Muscle of back (tissue), 13 donors: ENCODE measurements at places on chromosomes 7 and 10. TPM values are rescaled to one million over a fixed set of nuclear protein-coding genes. Genes with fewer than 3 reads are reported as not detected.

DNA sequence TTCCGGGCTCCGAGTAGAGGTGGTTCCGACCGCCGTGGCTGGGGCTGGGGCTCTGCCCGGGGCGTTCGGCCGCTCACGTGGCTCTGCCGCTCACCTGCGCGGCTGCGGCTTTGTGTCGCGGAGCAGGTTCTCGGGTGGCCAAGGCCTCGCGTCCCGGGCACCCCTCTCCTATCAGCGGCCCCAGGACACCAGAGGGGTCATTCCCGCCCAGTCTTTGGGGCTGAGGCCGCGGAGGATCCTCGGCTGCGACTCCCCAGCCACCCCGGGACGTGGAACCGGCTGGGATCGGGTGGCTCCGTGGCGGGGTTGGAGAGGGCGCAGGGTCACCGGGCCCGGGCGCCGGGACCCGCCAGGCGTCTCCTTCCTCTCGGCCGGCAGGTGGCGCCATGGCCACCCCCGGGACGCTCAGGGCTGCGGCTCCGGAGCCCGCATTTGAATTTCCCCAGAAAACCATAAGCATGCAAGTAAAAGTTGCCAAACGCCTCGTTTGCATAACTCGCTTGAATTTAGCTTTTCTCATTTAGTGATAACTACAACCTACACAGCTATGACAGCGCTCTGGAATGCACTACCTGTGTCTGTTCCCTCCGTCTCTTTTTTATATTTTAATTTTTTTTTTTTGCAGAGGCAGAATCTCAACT is 1.2 kb downstream of the COL26A1 start:
- peak; percentile 86 for DNase-seq

- no peak for DNase-seq
Observed at GRCh38 chr10:123245264-123245663, 91.1 kb downstream of the BUB3 start.

DNA sequence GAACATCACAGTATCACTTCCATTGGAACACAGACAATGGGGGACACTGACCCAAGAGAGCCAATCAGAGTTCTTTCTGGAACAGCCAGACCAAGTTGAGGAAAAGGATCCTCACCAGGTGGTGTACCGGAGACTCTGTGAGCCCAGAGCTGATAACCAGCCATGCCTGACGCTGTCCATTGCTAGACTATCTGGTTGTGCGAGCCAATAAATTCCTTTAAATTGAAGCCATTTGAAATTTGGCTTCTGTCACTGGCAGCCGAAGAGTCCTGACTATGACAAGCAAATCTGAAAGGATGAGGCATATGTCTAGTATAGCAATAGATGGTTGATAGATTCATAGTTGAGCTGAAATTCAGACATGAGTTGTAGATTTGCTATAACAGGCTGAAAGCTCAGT is 3.1 kb upstream of the LHPP start:
- no peak for DNase-seq

DNA sequence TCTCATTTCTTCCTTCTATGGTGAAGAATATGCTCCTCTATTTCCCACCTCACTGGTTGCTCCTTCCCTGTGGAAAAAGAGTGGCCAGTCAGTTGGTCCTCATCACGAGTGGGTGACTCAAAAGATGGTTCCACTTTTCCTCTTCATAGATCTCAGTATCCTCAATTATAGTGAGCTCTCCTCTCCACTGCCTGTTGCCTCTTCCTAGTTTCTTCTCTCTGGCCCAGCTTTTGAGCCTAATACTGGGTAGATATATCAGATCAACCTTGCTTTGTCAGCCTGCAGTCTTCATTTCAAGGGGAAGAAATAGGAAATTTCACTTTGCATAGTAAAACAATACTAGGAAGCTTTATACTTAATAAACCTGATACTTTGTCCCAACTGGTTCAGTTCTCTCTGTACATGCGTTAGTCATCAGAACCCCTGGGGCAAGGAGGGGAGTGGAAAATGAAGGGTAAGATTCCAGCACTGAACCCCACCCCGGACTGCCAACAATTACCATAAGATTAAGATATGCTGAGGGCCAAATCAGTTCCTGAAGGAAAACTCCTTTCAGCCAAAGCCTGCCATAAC is 15.5 kb upstream of the WNT16 start:
- DNase-seq: no peak

DNA sequence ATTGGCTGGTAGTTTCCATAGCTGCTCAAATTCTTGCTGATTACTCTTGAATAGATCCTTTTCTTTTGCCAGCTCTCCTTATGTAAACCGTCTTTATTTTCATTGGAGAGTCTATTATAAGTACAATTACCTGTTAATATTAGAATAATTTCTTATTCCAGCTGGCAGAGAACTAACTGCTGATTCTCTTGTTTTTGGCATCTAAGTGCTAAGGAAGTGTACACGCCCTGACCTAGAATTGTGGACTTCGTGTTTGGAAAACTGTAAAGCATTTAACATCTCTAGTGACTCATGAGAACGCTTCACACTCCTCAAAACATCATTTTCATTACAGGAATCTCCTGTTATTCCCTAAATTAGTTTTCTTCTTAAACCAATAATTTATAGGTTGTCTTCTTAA is 39.9 kb upstream of the FAM171A1 start:
- no peak for DNase-seq

- DNase-seq: no peak
Observed at GRCh38 chr7:129271500-129272355, 46.9 kb downstream of the AHCYL2 start.

DNA sequence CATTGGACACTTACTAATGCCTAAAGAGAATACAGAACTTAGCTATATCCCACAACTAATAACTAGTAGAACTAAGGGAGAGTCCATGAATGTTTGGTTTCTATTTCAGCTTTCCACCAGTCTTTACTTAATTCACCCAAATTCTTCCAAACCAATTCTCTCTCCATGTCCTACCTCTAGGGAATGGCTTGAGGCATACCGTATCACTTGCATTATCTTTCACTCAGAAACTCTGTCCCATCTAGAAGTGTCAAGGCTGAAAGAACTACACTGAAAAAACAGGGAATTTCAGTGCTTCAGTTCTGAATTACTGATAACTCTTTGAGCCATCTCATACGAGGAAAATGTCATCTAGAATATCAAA is 758 bp downstream of the TMEM168 start:
- DNase-seq: no peak

DNA sequence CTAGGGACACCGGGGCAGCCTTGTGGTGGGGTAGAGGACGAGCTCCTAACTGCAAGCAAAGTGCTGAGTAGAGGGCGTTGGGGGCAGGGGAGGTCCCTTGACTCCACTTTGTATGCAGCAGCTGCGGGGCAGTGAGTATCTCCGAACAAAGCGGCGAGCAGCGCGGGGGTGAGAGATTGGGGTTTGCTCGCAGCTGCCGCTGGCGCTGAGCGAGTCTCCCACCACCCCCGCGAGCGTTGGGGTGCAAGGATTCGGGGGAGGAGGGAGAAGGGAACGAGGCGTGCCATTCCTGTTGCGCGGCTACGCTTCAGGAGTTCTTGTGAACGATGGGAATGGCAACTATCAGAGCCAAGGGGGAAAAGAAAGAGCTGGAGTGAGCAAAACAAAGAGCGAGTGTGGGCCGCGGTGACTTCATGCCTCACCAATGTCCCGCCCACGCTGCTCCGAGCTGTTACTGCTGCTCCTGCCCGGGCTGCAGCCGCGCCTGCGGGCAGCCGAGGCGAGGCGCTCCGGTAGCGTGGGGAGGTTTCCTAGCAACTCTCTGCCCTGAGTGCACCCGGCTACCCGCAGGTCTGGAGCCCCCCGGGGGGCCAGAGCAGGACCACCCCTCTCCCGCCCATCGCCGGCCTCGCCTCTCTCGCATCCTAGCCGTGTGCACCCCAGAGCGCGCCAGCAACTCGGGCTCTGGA is at the start of gene ITGB8:
ITGB8 (plus strand) TSS at position 662 of the 689 bp plus-strand sequence. CDS start 907 bp downstream, outside the sequence.
- DNase-seq: peak; percentile 89

DNA sequence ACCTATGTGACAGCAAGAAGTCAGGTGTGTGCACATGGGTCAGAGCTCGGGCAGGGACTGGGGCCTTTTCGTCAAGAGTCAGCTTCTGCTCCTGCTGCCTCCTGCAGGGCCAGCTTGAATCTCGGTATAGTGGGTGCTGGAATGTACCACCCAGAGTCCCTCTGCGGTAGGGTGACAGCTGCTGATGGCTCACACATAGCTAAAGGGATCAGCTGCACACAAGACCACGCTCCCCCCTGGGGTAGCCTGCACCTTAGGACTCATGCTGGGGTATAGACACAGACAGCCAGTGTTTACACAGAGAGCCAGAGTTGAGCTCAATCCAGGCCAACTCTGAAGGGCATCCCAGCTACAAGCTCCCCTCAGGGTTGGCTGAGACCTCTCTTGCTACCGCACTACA is 14.0 kb upstream of the COL13A1 start:
- DNase-seq: no peak

TMEM273 gene
- polyA plus RNA-seq: 5.5 TPM

CPED1 gene
- 11.2 TPM for polyA plus RNA-seq
